WTC11 (cell line): ENCODE measurements at places on chromosomes 11 and 22. TPM values are rescaled to one million over a fixed set of nuclear protein-coding genes. Genes with fewer than 3 reads are reported as not detected.

The HEPHL1 gene
- total RNA-seq, result 0.07 to 0.13 TPM (median 0.07 TPM) in 3 replicates

The NELL1 gene
- 1.8 to 2.6 TPM (median 2.4 TPM) in 3 replicates for total RNA-seq

The CEND1 gene
- total RNA-seq, result 2.0 to 3.1 TPM (median 2.7 TPM) in 3 replicates

DNA sequence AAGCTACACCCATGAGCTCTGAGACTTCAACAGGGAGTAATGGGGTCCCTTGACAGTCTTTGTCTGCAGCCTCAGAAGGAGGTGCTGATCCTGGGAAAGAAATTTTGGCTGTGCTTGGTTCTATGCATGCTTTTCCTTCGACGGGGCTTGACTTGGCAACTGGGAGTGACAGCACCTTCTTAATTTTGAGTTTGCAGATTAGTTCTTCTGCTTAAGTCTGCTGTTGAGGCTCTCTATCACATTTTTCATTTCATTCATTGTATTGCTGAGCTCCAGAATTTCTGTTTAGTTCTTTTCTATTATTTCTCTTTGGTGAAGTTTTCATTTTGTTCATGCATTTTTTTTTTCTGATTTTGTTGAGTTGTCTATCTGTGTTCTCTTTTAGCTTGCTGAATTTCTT lies 125.6 kb downstream of the SNX19 start:
- DNase-seq, result no peak

DNA sequence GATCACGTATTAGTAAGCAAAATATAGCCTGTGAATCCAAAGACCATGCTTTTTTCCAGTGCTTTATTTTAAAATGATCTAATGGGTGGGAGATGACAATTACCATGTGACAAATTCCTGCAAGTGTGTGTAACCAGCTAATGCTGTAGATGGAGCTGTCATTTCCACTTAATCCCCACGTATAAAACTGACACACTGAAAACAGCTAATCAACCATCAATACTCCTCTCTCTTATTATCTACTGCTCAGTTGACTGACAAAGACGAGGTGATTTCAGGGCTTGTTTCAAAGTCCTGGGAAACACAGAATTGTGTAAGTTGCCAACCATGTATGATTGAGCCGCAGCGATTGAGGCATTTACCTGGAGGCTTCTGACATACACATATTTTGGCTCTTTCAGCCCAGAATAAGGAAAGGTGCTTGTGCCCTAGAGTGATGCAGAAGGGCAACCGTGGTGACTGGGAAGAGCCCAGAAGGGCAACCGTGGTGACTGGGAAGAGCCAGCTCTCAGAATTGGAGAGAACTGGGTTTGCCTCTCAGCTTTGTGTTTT lies 9.7 kb downstream of the SLN start:
- DNase-seq, result no peak

GRCh38 chr11:46850829-46851380 lies 4.8 kb upstream of the CKAP5 start:
- DNase-seq, result peak; percentile 46

GRCh38 chr11:42524534-42525227 lies 787.1 kb upstream of the API5 start:
- peak; percentile 59 for DNase-seq

DNA sequence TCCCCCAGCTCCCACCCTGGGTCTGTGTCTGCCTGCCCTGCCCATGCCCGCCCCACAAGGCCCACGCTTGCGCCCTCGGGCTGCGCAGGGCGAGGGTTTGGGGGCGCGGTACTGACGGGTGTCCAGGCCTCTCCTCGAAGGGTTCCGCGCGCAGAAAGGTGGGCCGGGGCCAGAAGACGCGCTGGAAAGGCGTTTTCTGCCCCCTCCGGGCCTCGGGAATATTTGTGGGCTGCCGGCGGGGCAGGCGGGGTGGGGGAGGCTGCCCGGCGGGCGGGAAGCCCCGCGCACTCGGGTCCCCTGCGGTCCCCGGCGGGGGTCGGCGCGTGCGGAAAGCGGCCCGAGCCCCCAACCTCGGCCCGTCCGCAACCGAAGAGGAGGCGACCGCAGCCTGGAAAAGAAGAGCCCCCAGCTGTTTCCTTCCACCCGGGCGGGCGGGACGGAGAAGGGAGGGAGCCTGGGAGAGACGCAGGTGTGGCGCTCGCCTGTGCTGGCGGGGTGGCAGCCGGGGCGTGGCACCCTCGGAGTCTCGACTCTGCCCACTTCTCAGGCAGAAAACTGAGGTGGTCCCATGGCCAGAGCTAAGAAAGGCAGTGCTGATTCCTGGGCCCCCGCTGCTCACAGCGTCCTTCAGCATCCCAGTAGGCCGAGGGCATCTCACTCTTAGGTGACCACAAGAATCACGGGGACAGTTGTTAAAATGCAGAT lies 59.0 kb downstream of the THAP12 start:
- peak; percentile 19 for DNase-seq

- DNase-seq, result no peak
Observed at GRCh38 chr22:42379966-42380537, 52.2 kb downstream of the NFAM1 start.
